Stimulated activated CD4-positive, alpha-beta T cell treated with anti-CD3 and anti-CD28 coated beads, Interleukin-2, amount 100 ng/mL, for 24 hours (primary cell): ENCODE measurements at places on chromosomes 16 and 17.
A peak's percentile ranks its signal among the peaks of the same experiment; 100 is the strongest.

DNA sequence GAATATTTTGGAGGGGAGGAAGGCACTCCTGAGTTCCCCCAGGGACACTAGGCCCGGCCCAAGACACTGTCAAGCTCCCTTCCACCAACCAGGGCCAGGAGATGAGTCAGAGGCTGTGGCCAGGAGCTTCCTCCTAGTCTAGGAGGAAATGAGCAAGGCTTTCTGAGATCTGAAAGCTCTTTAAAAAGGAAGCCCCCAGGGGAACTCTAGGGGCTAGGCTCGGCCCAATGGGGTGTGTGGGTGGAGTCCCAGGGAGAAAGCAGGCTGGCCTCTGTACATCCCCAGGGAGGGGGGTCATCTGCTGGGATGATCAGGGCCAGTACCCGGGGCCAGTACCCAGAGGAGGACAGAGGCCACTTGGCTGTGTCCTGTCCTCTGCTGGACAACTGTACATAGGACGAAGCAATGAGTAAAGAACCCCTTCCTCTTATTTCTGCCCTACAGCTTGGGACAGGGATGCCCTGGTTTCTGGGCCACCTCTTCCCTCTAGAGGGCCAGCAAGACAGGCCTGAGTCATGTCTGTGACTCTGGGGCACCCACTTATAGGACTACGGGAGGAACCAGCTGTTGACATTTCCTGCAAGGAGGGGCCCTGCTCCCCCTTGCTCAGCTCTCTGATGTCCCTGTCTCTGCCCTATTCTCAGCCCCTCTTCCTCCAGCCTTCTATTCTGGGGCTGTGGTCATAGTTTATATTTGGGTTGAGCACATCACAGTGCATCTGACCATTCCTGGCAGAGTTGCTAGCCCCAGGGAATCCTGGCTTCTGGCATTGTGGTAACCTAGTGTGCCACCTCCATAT is 2.7 kb downstream of the FHOD1 start:
- DNase-seq: peak; percentile 76

DNA sequence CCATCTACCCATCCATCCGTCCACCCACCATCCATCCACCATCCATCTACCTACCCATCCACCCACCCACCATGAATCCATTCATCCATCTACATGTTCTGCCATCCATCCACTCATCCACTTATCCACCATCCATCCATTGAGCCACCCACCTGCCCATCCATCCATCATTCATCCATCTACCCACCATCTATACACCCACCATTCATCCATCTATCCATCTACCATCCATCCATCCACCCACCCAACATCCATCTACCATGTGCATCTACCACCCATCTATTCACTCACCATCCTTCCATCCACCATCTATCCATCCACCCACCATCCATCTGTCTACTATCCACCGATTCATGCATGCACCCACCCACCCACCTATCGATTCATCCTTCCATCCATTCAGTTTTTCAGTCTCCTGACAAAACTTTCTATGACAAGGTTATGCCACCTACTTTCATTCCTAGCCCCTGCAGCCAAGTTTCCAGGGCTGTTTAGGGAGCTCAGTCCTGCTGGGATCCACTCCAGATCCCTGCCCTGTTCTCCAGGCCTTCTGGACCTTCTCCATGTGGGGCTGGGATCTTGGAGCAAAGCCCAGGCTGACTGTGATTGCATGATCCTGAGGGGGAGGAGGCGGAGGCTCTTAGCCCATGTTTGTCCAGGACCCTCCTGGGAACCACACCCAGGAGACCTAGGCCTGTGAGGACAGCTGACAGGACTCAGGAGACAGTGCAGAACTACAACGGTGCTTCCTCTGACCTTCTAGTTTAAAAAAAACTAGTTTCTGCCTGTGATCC is 27.4 kb downstream of the BCO1 start:
- DNase-seq: no peak

DNA sequence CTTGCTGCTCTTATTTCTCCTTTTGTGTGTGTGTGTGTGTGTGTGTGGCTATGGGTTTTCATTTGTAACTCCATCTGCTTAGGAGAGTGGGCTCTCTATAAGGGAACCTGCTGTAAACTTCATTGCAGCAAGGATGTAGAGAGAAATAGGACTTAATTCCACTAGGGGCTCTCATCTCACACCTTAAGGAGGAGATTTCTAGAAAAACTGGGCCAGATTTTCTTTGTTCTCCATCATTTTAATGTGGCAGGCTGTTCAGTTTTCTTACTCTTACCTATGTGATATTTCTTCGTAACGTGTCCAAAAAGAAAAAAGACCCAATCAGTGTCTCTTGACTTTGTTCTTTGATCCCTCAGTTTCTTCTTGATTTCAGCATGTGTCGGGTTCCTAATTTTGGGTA is 4.5 kb upstream of the CASC3 start:
- no peak for DNase-seq

DNA sequence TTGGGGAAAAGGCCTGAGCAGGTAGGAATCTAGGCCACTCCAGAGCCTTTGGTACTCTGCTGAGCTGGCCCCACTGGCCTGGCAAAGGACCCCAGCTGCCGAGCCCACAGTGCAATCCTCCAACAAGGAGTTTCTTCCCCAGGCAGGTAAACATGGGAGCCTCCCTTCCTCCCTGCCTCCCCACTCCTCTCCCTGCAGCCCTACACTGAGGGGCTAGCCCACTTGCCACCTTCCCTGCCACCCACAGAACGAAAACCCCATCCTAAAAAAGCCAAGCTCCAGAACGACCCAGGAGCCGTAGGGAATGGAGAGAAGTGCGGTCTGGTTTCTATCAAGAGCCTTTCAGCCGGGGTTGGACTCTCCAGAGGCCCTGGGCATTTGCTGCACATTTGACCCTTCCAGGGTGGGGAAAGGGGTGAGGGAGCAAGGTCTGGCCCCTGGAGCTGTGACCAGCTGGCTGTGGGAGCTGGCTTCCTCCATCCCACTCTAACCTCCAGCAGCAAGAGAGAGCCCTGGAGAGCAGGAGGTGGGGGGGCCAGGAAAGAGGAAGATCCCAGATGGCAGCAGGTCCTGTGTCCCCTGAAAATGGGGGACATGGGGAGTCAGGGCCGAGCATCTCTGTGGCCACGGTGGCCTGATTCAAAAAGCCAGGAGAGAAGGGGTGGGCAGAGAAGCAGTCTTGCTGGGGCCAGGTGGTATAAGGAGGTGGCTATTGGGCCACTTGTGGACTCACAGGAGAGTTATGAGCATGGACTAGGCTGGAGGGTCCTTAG is 1.3 kb downstream of the HID1 start:
- DNase-seq: no peak

DNA sequence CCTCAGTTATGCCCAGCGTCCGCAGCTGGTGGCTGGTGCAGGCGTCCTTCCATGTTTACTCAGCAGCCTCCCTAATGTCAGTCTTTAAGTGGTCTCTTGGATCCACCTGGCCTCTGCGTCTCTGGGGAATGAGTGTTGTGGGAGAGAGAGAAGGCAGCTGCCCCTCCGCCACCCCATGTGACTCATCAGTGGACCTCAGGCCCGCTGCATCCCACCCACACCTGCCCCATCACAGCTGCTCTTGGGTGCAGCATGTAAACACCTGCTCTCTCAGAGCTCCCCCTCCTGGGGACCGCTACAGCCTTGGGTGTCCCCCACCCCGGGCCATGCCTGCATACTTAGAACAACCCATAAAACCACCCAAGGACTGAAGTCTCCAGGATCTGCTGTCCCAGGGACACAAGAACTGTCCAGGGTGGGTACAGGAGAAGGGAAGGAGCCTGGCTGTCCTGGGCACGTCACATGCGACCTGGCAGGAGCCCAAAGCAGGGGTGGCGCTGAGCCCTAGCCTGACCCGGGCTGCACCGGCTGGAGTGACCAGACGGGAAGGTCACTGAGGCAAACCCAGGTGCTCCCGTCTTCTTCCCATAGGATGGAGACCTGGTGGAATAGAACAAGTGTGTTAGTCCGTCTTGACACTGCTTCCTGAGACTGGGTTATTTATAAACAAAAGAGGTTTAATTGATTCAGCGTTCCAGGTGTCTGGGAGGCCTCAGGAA is 4.2 kb downstream of the C16orf90 start:
- no peak for DNase-seq

DNA sequence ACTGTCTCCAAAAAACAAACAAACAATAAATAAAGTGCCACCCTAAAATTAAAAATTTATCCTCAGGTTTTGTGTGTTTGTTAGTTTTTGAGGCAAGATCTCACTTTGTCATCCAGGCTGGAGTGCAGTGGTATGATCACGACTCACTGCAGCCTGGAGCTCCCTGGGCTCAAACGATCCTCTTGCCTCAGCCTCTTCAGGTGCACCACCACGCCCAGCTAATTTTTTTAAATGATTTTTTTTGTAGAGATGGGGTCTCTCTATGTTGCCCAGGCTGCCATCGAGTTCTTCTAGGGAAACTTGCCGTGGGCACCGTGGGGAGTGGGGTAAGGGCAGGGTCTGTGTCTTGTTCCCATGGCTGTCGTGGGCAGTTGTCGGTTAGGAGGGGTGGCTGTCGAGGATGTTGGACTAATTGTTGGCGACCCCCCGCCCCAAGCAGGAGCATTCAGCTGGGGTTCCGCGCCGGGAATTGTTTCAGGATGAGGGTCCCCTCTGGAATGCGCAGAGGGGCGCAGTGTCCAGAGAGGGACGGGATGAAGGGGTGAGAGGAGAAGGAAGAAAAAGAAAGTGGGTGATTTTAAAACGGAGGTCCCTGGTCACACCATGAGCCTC is 1.1 kb upstream of the RNF213 start:
- DNase-seq: no peak

GRCh38 chr17:7356072-7356549 is 1.2 kb downstream of the TMEM95 start:
- DNase-seq: peak; percentile 91

DNA sequence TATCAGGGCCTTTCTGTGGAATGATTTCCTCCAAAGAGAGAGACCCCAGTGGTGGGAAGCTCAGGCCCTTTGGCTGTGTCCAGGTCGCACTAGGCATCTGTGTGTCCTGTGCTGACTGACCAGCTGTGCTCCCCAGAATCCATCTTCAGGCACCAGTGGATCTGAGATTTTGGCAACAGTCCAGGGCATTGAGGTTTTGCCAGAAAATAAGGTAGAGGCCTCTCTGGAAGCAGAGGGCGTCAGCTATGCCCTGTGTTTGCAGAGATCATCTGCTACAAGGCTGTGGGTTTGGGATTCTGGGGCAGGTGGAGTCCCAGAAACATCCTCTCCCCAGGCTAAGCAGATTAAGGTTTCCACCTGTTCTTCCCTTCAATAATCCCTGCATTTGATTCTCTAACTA is 57.5 kb upstream of the TOB1 start:
- DNase-seq: no peak

- no peak for DNase-seq
Measured at GRCh38 chr17:58121925-58122324, 26.3 kb upstream of the OR4D1 start.

DNA sequence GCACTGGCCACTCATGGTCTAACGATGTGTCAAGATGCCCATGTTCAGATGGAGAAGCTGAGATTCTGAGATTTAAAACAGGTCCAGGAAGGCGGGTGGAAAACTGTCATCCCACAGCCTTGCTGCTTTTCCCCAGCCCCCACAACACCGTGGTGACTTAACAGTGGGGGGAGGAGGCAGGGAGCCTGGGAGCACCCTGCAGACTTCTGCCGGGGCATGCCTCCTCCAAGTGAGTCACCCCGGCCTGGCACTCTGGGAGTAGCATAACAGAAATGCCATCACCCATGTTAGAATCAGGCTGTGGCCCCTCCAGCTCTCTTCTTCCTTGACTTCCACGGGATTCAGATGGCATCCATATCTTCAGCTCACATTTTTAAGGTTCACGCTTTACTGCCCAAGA is 164.8 kb downstream of the CBLN1 start:
- no peak for DNase-seq

GRCh38 chr17:63984651-63985386 is 12.1 kb upstream of the SCN4A start:
- DNase-seq: peak; percentile 54

DNA sequence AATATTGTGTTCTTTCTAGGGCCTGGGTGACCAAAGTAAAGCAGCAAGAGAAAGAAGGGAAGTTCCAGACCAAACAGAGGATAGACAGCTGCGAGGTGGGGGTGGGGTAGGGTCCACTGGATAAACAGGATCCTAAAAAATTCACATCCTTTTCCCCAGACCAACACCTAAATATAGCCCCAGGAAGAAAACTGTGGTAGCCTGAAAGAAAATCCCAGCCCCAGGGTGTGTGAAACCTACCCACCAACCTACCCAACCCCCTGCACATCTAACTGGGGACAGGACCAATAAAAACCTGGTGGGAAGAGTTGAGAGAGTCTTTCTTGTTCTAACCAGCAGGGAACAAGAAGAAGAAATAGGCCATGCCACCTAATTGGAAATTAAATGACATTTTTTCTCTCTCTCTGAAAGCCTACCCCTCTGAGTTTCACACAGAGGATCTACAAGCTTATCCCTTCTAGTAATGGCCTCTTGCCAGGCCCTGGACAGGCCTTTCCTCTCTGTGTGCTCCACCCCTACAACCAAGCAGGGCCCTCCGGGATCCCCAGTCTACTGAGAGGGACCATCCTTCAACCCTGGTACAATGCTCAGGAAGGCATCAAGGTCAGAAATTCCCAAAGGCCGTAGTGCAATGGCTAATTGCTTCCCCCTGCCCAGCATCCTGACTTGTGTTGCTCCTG is 12.0 kb downstream of the MYO18A start:
- DNase-seq: no peak

GRCh38 chr17:34974179-34974578 is 6.1 kb upstream of the LIG3 start:
- DNase-seq: no peak

DNA sequence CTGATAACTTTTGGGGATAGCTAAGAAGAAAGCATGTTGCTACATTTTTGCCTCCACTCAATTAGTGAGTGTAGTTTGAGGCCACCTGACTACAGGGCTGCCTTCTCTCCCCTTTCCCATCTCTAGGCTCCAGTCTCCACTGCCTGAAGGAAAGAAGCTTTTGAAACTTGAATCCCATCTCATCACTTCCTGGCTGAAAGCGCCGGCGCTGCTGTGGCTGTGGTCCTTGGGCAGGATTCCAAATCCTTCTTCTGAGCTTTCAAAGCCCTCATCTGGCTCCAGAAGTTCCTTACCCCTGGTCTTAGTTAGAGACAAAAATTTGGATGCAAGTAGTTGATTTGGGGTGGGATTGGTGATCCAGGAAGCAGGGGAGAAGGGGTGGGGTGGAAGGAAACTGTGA is 119.4 kb downstream of the FOXL1 start:
- no peak for DNase-seq

DNA sequence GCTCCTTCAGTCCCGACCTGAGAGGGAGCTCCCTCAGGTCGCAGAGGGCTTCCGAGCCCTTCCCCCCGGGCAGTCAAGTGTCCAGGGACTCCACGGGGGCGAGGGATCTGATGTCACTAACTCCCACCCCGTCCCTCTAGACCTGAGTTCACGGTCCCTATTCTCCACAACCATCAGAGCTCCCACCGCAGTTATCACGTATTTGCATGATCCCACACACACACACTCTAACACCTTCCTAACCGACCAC is 3.7 kb upstream of the PER1 start:
- no peak for DNase-seq

DNA sequence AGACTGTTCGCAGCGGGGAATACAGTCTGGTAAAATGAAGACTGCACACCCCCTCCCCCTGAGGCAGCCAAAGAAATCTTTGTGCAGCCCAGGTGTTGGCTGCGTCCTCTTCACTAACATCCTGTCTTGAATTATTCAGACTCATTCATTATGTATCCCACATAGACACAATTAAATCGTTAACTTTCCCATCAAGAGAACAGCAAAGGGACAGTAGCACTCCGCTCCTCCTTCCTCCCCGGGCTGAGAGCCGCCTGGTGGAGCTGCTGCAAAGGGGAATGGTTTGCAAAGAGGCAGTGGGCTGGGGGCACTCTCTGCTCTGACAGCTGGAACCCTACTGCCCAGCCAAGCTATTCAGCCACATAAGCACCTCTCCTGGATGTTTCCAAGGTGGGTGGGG is 290.0 kb upstream of the SOX9 start:
- no peak for DNase-seq

GRCh38 chr17:8965394-8966168 is at the start of gene PIK3R5:
Gene PIK3R5 (minus strand): TSS chr17:8965707. CDS start chr17:8911494, 54,213 bp downstream.
- peak; percentile 81 for DNase-seq
